Activated CD4-positive, alpha-beta T cell treated with anti-CD3 and anti-CD28 coated beads, Interleukin-2, amount 50 U/mL, for 4 hours (primary cell): ENCODE measurements at places on chromosomes 4 and X.

GRCh38 chrX:16484338-16484737, 165.6 kb upstream of the S100G start:
- DNase-seq = peak; percentile 1

DNA sequence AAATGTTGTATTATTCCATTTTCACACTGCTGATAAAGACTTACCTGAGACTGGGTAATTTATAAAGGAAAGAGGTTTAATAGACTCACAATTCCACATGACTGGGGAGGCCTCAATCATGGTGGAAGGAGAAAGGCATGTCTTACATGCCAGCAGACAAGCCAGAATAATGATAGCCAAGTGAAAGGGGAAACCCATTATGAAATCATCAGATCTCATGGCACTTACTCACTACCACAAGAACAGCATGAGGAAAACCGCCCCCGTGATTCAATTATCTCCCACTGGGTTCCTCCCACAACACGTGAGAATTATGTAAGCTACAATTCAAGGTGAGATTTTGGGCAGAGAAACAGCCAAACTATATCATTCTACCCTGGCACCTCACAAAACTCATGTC, 2535.1 kb downstream of the ARAP2 start:
- no peak for DNase-seq

DNA sequence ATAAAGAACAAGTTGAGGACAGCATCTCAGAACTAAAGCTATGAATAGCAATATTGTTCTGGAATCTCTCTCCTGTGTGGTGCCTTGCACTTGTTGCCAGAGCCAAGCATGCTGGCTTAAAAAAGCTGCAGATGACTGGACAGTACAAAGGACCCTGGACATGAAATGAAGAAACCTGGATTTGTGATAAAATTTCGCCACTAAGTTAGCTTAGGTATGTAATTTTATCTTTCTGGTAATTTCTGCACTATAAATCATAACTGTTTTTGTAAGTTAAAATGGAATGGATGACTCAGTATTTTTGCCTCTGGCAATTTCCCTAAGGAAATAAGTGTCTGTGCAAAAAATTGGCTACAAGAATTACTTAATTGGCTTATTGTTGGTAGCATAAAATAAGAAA, 317.2 kb downstream of the CAMK2D start:
- DNase-seq = no peak

DNA sequence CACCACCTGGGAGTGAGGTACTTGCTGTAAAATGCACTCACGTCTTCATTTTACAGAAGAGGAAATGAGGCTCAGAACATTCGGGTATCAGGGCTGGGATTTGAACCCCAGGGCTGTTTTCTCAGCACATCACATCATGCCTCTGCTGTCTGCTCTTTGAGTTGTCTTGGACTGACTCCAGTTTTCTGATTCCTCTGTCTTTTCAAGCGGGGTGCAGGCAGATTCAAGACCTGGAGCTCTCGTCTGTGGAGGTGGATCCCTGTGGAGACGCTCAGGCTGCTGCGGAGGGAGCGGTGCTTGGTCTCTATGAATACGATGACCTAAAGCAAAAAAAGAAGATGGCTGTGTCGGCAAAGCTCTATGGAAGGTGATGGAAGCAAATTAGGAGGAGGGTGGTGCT, 6.3 kb downstream of the LAP3 start:
- no peak for DNase-seq

DNA sequence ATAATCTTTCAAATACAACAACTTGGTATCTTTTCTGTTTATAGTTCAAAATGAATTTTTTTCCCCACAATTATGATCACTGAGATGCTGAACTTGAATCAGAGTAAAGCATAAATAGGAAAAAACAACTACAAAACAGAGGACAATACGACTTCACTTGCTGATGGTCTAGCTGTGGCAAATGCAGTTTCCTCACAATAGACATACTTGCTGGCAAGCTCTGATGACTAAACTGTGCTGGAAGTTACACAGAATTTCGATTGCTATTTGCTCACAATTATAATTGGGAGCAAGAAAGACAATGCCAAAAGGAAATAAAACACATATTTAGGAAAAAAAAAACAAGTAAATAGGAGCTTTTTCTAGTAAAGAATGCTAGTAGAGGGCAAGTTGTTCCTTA, 14.7 kb downstream of the VEGFC start:
- no peak for DNase-seq

GRCh38 chr4:34250562-34250961, 1993.8 kb downstream of the ARAP2 start:
- DNase-seq = no peak

- no peak for DNase-seq
These were observed 45.3 kb downstream of the RAB33B start for GRCh38 chr4:139499186-139499585.

- no peak for DNase-seq
These were observed 101.9 kb downstream of the FAM53A start for GRCh38 chr4:1582227-1582626.

GRCh38 chrX:52852110-52852860, 15.6 kb downstream of the XAGE3 start:
- DNase-seq = no peak

GRCh38 chrX:108224727-108225621, 133.4 kb downstream of the ATG4A start:
- no peak for DNase-seq

DNA sequence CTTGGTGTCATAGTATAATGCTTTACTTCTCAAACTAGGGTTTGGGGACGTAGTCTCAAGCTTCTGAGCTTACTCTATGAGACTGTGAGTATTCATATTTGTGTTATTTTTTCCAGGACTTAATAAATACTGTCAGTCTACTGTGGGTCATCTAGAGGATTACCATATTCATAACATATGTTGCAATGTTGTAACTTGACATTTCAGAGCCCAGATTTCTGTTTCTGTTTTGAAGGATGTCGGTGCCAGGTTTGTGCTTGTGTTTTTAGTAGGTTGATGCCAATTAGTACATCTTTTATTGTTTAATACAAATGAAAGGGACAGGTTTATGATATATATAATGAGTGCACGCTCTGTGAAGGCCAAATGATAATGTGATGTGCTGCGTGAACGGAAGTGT, 69.6 kb downstream of the SPANXN4 start:
- no peak for DNase-seq

GRCh38 chr4:189835505-189835904, 105.2 kb upstream of the FRG1 start:
- no peak for DNase-seq

GRCh38 chrX:136061286-136061685, 76.1 kb downstream of the SLC9A6 start:
- no peak for DNase-seq

DNA sequence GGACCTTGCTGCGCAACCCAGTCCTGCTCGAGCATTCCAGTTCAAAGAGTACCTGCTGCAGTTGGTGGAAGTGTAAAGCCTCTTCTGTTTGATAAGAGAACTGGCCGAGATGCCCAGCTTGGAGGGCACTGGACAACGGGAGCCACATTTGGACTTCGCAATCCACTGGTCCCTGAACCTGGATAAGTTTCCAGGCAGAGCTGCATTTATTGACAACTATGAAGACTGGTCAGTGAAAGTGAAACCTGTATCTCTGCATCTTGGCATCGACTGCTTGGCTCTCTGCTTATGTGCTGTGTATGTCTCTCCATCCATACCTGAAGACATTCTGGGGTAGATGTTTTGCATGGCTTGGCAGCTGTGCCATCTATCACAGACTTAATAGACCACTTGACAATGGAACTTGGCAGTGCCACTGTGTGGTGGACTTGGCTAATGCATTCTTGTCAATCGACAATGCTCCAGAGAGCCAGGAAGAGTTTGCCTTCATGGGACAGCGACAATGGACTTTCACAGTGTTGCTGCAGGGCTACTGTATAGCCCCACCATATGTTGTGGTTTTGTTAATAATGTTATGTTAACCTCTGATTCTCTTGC, 43.5 kb upstream of the ZBTB33 start:
- no peak for DNase-seq

GRCh38 chr4:153233761-153234371, 29.6 kb downstream of the TRIM2 start:
- no peak for DNase-seq

DNA sequence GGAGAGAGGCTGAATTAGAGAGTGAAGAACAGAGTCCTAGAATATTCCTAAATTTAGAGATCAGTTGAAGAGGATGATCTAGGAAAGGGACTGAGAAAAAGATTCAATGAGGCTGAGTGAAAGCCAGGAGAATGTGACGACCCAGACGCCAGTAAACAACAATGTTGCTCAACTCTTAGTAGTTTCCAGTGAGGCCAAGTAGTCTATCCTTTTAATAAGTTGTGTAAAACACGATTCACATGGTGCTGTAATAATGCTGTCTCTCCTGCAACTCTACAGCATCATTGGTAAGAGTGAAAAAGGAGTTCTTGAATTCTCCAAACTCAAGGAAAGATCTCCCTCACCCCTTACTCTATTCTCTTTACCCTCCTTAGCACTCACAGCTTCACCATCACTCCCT, 140.3 kb downstream of the CFAP299 start:
- DNase-seq = no peak

DNA sequence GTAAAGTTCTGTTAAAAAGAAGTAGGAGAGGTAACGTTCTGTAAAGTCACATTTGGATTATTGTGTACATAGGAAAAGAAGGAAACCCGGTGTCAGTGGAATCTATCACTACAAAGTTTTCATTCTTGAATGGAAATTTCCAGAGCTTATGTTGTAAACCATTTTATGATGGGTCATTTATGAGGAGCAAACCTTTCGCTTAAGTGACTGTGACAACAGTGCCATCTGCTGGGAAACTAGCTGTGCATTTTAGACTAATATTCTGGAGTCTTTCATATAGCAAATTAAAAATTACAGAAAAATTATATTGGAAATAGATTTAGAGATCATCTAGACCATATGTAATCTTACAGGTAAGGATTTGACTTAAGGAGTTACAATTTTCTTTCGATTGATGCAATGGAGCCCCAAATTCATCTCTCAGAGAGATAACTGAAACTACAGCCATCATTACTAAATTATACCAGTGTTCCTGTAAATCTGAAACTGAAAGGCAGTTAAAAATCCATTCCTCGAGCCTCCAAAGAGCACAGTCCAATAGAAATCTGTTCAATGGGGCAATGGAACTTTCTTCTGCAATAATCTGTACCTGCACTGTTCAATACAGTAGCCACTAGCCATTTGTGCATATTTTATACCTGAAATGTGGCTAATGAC, 26.9 kb downstream of the ASB9 start:
- peak; percentile 42 for DNase-seq

GRCh38 chr4:107592519-107592918, 127.5 kb downstream of the PAPSS1 start:
- no peak for DNase-seq

DNA sequence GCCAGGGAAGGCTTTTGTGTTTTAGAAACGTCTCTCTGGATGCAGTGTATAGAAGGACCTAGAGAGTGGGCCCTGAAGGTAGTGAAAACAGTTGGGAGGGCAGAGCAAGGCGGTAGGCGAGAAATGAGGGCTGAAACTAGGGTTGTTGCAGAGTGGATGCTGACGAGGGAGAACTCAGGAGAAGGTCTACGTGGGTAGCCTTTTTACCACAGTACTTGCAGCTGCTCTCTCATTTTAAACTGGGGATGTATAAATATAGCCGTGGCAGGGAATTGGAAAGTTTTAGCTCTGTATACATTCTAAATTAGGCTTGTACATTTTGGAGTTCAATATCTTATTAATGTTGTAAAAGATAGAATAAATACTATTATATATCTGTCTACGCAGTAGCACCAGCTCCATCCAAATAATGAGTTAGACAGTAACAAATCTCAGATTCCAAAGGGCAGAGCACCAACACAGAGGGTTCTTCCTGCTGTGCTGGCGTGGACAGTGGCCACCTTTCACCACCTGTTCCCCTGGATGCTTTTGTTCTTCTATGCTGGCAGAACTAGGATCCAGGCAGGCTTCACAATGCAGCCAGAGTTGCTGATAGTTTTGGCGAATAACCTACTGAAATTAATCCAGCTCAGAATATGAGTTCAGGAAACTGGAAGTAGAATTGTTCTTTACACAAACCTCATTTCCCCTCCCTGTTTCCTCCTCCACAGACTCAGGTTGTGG, 31.7 kb downstream of the CCNG2 start:
- no peak for DNase-seq

DNA sequence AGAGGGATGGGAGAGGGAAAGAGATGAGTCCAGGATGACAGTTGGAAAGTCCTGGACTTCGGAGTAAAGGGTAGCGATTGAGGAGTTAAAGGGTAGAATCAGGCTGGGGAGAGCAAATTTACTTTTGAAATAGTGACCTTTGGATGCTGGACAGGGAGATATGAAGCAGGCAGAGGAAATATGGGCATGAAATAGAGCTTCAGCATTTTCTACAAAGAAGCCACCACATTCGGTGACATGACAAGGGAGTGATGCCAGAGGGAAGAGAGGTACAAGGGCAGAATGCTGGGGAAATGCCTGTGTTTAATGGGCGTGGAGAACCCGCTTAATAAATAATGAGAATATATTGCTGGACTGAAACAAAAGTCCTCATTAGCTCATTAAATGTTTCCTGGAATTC, 92.7 kb downstream of the TBL1X start:
- no peak for DNase-seq

DNA sequence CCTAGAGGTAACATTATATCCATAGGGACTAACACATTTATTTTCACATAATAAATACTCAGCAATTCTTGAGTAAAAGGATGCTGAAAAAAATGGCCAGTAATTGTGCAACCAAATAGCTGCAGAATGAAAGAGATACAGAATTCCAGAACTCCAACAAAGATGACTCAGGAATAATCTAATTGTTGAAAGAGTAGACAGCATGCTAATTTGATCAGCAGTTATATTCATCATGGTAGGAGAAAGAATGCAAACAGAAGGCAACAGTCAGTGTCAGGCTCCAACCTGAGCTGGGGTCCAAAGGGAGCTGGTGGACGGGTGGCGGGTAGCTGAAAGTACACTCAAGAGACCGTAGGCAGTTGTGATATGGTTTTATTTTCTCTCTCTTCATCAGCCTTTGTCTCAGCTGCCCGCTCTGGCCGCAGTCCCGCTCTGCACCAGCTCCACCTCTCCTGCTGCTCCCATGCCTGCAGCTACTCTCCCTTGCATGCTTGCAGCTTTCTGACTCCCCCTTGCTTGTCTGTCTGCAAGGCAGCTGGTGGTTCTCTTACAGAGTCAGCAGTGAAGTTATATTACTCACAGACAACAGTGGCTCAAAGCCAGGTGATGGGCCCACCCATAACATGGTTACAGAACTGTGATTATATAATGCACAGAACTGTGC, 1150.1 kb downstream of the STIM2 start:
- DNase-seq = no peak
